ENCODE measurements at places on chromosomes 6 and 20.

DNA sequence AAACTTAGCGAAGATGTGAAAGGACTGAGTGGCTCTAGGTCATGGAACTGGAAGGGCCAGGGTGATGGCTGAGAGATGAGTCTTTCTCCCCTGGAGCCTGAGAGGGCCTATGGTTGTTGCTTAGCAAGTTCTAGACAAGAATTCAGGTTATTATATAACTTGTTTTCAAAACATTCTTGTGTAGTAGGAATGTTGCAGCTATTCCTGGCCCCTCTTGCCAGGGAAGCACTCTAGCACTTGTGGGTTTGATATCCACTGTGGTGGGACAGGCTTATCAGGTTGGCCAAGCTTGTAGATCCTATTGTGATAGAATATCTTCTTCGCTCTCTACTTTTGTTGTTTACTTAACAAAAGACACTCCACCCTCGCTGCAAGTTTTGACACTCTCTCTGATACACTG, 211.8 kb upstream of the CITED2 start:
- no peak for DNase-seq

DNA sequence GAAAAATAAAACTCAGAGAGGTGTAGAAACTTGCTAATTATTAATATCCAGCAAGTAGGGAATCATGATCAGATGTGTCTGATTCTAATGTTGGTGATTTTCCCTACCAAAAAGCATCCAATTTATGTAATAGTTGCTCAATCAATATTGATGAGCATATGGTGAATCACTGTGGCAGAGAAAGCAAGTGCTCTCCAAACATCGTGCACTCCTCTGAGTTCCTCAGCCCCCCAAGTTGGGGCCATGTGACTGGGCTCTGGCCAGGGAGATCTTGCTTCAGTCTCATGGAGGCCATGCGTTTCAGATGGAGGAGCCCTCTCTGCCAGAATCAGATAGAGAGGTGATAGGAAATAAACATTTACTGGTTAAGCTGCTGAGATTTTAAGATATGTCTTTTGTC, 133.2 kb upstream of the LY86 start:
- no peak for DNase-seq

GRCh38 chr20:35615667-35616464, at the start of gene SPAG4:
Gene SPAG4, plus strand, starts transcription at chr20:35615829. Its CDS starts 175 bp downstream, at chr20:35616004.
- DNase-seq = peak; percentile 100

- DNase-seq = no peak
These were observed 370.0 kb upstream of the SULF2 start for GRCh38 chr20:48155268-48155667.
